DMS79 treated with DMSO at 0.1 percent for 48 hours (cell line): ENCODE measurements at places on chromosomes 7 and 10.

DNA sequence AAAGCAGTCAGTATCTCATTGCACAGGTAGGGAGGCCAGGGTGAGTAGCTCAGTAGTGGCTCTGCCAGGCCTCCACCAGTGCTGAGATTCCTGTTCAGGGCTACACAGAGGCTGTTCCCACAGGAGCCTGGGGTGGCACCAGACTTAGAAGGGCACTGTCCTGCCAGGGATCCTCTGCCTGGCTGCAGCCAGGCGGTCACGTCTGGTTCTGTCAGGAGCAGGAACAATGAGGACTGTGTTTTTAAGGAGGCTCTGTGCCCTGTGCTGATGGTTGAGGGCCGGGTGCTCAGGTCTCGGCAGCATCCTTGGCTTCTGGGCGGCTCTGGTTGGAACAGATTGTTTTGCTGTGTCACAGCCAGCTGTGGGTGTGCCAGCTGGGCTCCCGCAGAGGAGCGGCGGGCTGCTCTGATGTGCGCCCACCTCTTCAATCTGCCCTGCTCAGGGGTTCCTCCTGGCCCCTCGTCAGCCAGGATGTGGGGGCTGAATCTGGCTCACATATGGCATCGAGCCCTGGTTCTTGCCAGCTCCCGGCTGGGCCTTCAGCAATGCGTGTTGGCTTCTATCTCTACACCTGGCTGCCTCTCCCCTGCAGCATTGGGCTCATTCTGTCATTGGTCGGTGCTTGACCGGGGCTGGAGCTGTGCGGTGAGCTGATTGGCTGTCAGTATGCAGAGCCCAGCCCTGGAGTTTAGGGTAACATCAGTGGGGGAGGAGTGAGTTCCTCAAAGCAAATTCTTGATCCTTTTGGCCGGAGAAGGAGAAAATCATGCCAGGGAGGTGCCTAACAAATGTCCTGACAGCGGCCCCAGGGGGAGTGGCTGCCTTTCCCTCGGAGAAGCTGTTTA is 41.2 kb downstream of the TACR2 start:
- no peak for DNase-seq

- no peak for DNase-seq
Observed at GRCh38 chr7:51275532-51275931, 41.1 kb downstream of the COBL start.

DNA sequence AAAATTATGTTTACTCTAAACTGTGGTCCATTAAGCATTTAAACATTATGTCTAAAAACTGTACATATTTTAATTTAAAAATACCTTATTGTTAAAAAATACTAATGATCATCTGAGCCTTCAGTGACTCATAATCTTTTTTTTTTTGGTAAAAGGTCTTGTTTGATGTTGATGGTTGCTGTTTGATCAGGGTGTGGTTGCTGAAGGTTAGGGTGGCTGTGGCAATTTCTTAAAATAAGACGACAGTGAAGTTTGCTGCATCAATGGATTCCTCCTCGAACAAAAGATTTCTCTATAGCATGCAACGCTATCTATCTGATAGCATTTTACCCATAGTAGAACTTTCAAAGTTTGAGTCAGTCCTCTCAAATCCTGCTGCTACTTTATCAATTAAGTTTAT is 180.0 kb upstream of the AHR start:
- no peak for DNase-seq

GRCh38 chr7:27689150-27689549 is 26.5 kb upstream of the HIBADH start:
- DNase-seq: no peak

DNA sequence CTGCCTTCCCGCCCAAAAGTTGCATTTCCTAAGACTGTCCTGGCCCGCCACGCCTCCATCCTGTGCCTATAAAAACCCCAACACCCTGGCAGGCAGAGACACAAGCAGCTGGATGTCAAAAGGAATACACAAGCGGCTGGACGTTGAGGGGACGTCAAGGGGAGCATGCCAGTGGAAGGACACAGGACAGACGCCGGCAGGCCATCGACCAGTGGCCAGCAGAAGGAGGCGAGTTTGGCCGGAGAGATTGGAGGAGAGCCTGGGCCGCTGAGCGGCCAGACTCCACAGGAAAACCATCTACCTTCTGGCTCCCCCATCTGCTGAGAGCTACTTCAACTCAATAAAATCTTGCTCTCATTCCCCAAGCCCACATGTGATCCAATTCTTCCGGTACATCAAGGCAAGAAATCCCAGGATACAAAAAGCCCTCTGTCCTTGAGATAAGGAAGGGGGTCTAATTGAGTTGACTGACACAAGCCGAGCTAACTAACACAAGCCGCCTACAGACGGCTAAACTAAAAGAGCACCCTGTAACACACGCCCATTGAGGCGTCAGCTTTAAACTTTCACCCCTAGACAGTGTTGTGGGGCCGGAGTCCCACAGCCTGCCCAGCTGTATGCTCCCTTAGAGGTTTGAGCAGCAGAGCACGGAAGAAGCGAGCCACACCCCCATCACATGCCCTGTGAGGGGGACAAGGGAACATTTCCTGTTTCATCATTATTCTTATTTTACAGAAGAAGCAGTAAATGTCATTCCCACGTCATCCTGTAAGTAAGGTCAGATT is 150.3 kb upstream of the PHYHIPL start:
- DNase-seq: no peak

- DNase-seq: no peak
Observed at GRCh38 chr7:22864855-22865601, 42.4 kb upstream of the TOMM7 start.

GRCh38 chr10:114370966-114371365 is 33.3 kb downstream of the AFAP1L2 start:
- no peak for DNase-seq
